ENCODE measurements at places on chromosomes 5 and 9.

GRCh38 chr5:142086229-142086628 is 22.4 kb upstream of the NDFIP1 start:
- no peak for DNase-seq

DNA sequence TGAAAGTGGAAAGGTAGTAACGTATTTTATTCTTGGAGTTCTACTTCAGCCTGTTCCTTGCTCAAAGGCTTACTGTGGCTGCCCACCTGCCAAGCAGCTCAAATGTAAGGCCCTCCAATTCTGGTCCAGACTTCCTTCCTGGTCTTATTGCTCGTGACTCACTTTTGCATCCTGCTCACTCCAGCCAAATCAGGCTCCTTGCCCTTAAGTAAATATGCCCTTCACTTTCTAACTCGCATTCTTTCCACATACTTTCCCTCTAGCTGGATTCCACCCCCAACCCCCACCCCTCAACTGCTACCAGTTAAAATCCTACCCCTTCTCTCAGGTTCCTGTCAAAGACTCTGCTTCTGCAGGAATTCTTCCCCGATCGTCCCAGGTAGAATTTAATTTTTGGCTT is 96.6 kb downstream of the GALNT10 start:
- no peak for DNase-seq

GRCh38 chr5:95760273-95761191 is 29.4 kb downstream of the RHOBTB3 start:
- no peak for DNase-seq

GRCh38 chr9:107638521-107639310 is 149.1 kb upstream of the KLF4 start:
- DNase-seq = no peak

DNA sequence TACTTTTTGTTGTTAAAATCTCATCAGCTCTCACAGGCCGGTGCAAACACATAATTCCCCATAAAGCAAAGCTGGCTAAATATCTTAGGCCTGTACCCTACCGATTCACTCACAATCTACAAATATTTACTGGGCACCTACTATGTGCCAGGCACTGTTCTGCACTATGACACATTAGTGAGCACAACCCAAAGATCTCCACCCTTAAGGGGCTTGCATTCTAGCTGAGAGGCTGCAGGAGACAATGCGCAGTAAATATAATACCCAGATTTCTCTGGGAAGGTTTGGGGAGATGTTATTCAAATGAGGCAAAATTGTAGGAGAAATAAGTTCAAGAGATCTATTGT is 53.7 kb downstream of the FNBP1 start:
- DNase-seq = no peak

- no peak for DNase-seq
Measured at GRCh38 chr5:54738118-54738972, 220.8 kb downstream of the SNX18 start.

- no peak for DNase-seq
Measured at GRCh38 chr9:127166111-127166510, 43.7 kb upstream of the ANGPTL2 start.

- no peak for DNase-seq
Measured at GRCh38 chr9:116549061-116549664, 137.9 kb upstream of the TRIM32 start.

DNA sequence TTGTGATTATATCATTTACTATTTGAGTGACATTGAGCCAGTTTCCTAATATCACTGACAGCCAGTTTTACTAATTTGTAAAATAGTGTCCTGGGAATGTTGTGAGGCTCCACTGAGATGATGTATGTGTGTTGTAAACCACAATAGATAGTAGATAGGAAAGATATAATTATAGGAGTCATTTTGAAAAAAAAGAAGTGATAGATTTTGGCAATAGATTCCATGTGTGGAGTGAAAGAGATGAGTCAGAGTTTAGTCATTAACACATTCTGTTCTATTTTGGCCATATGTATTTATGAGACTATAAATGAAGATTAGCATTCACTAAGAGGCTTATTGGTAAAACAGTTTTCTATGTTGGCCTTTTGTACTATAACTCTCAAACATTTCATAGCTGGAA is 388.2 kb downstream of the FAM170A start:
- DNase-seq = no peak

DNA sequence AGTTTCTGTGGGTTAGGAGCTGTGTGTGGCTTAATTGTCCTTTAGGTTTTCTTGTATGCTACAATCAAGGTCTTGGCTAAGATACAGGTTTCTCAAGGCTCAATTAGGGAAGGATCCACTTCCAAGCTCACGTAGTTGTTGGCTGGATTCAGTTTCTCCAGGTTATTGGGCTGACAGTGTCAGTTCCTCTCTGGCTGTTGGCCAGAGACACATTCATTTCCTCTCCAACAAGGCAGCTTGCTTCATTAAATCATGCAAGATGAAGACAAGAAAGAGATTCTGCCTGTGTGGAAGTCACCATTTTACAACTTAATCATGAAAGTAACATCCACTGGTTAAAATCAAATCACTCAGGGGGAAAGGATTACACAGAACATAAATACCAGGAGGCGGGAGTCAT is 275.7 kb upstream of the KIF2A start:
- no peak for DNase-seq

DNA sequence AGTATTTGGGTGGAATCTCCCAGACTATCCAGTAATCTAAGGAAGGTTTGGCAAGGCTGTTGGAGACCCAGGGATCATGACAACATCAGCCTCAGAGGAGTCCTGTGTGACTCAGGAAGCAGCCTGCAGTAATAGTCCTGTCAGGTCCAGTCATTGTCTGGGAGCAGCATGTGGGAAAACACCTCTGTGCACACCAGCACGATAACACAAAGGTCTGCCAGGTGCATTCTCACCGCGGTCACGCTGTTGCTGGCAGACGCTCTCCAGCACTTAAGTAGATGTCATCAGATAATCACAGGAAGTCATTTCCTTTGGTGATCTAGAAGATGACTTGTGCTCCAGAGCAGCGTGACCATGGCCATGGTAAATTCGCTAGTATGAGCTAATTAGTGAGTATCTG is 99.2 kb upstream of the IQGAP2 start:
- DNase-seq = no peak

DNA sequence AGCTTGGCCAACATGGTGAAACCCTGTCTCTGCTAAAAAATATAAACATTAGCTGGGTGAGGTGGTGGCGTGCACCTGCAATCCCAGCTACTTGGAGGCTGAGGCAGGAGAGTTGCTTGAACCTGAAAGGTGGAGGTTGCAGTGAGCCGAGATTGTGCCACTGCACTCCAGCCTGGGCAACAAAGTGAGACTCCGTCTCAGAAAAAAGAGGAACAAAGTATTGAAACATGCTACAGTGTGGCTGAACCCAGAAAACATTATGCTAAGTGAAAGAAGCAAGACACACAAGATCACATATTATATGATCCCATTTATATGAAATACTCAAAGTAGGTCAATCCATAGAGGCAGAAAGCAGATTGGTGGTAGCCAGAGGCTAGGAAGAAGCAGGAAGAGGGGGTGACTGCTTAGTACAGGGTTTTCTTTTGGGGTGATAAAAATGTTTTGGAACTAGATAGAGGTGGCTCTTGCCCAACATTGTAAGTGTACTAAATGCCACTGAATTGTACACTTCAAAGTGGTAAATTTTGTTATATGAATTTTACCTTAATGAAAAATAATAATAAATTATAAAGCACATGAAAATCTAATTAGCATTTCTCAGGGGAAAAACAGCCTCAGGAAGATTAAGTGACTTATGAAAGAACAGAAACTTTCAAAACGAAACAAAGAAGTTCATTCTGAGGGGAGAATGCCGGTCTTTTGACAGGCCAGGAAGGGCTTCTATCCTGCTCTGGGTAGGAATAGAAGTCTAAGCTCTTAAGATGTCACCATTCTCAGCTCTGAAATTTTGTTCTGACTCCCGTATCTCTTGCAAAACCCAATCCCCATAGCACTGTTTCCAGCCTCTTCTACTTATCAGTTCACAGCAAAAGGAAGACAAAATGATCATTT is 161.1 kb upstream of the TBCA start:
- no peak for DNase-seq

DNA sequence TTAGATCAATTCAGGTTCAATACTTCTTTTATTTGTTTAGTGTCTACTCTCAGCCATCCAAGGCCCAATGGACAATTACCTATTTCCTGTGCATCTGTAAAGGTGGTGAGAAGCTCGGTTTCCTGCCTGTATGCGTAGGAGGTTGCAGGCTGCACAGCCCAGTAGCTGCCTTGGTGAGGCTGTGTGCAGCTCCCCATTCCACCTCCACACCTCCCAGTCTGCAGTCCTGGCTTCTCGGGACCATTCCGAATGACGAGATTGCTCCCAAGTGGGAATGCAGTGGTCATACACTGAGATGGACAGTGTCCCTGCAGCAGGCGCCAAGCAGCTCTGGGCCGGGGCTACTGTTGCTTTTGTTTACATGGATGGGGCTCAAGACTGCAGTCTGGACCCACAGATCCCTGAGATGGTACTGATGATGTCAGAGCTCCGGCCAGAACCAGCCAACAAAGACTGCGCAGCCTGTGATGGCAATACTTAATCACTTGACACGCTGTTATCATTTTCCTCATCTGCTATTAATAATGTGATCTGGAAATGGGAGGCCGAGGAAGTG is 206.1 kb upstream of the IRX1 start:
- no peak for DNase-seq

- DNase-seq = no peak
Measured at GRCh38 chr5:87997662-87998061, 271.0 kb downstream of the TMEM161B start.

DNA sequence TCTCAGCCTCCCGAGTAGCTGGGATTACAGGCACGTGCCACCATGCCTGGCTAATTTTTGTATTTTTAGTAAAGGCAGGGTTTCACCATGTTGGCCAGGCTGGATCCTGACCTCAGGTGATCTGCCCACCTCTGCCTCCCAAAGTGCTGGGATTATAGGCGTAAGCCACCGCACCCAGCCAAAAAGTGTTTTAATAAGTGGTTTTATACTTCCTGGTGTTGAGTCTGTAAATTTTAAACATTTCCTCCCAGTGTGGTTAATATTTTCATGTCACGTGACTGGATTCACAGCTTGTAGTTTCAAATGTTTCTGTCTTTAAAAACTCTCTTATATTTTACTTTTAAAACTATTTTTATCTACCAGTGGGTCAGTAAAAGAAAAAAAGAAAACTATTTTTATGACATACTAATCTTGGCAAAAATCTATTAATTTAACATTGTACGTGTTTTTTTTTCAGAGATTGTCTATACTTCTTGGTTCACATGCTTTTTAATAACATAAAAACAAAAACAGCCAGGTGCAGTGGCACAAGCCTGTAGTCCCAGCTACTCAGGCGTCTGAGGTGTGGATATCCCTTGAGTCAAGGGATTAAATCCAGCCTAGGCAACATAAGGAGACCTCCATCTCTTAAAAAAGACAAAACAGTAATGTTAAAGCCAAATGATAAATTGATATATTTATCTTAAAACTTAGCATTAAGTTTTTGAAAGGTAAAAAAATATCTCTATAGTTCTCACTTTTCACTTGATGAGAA is 117.1 kb downstream of the DMXL1 start:
- no peak for DNase-seq

DNA sequence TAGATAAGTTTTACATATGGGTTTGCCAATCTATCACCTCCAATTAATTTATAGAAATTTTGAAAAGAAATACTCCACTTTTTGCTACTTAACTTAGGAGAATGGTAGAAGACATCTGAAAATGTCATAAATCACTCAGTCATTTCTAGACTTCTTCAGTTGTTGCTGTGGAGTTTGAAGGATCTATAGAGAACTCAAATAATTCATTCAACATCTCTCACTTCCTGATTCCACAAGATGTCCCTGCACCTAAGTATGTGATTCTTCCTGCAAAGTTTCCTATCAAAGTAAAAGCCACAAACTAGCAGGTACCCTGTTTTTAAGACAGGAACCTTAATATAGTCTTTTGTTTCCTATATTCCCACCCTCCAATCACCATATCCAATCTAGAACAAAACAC is 297.1 kb upstream of the ATP10B start:
- DNase-seq = no peak

- DNase-seq = no peak
Measured at GRCh38 chr5:90307322-90307721, 102.2 kb downstream of the CETN3 start.

DNA sequence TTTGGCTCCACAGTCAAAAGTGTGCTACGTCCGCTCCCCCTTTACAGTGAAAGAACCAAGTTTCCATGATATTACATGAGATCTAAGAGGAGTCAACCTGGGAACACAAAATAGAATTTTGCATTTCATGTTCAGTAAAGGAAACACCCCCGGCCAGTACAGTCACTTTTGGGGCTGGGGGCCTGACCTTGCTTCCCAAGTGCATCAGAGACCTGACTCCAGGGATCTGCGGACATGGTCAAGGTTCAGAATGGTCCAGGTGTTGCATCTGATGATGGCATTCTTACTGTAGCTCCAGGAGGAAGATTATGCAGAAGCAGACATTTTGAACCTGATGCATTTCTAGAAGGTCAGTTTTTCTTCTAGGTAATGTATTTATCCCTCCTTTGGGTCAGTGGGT is 39.8 kb downstream of the AK8 start:
- no peak for DNase-seq

GRCh38 chr9:123039617-123040219 is 6.3 kb downstream of the GPR21 start:
- DNase-seq = no peak

- no peak for DNase-seq
Measured at GRCh38 chr5:154087260-154087659, 48.5 kb downstream of the MFAP3 start.

- DNase-seq = no peak
Measured at GRCh38 chr5:145818604-145819003, 16.5 kb downstream of the PRELID2 start.

- DNase-seq = no peak
Measured at GRCh38 chr9:85077944-85078343, 408.4 kb downstream of the NTRK2 start.

DNA sequence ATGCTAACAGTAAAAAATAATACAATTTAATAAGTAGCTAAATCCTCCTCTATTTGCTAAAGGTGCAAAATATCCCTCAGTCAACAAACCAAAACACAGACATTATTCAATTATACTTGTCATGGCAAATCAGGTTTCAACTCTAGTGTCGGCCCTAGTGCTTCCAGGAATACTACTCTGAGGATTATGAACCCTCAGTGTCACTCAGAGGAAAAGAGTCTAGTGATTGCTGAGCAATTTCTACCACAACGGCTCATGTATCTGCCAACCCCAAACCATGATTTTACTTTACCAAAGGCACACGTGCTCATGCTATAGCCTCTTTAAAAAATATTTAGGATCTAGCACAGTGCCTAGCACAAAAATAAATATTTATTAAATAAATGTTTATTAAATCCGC is 21.0 kb downstream of the RICTOR start:
- no peak for DNase-seq

GRCh38 chr5:58317009-58317408 is 142.9 kb downstream of the PLK2 start:
- DNase-seq = no peak

DNA sequence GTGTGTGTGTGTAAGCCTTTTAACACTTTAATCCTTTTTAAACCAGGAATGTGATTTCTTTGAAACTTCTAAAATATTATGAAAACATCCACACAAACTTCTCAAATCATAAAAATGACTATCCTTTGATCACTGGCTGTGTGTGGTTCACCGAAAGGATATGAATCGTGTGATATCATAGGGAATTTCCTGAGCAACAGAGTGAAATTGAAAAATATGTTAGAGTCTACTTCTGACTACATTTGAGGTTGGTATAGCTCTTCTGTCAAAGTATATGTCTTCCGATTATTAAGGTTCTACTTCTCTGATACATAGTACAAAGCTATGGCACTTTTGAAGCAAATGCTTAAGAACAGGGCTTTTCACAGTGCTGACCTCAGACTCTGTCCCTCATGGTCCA is 40.3 kb downstream of the RGMB start:
- no peak for DNase-seq

Measured in D341Med (cell line).